ENCODE measurements at places on chromosomes 7 and 10.

- no peak overlapping the region for H3K4me3 ChIP-seq
- H3K36me3 ChIP-seq: no peaks in the 10 kb centered on the region
- H3K4me1 ChIP-seq: peaks cover 47% of the 10 kb centered on the region
- no peaks in the 10 kb centered on the region for H3K27me3 ChIP-seq
- H3K27ac ChIP-seq: peak overlapping the region; percentile 94
These were observed 9.3 kb downstream of the OSBPL3 start for GRCh38 chr7:24970676-24971075.

- no peaks in the 10 kb centered on the region for H3K36me3 ChIP-seq
- H3K4me3 ChIP-seq: no peak overlapping the region
- no peak for DNase-seq
- no peaks in the 10 kb centered on the region for H3K4me1 ChIP-seq
- H3K27me3 ChIP-seq: peaks cover 15% of the 10 kb centered on the region
- H3K27ac ChIP-seq: no peak overlapping the region
These were observed 210.3 kb downstream of the DNAJB6 start for GRCh38 chr7:157547102-157547501.

GRCh38 chr10:1290071-1290471 is 233.9 kb downstream of the WDR37 start:
- H3K27me3 ChIP-seq: no peaks in the 10 kb centered on the region
- DNase-seq: no peak
- H3K4me1 ChIP-seq: peaks cover 34% of the 10 kb centered on the region
- H3K4me3 ChIP-seq: no peak overlapping the region
- no peak overlapping the region for H3K27ac ChIP-seq
- no peaks in the 10 kb centered on the region for H3K36me3 ChIP-seq

DNA sequence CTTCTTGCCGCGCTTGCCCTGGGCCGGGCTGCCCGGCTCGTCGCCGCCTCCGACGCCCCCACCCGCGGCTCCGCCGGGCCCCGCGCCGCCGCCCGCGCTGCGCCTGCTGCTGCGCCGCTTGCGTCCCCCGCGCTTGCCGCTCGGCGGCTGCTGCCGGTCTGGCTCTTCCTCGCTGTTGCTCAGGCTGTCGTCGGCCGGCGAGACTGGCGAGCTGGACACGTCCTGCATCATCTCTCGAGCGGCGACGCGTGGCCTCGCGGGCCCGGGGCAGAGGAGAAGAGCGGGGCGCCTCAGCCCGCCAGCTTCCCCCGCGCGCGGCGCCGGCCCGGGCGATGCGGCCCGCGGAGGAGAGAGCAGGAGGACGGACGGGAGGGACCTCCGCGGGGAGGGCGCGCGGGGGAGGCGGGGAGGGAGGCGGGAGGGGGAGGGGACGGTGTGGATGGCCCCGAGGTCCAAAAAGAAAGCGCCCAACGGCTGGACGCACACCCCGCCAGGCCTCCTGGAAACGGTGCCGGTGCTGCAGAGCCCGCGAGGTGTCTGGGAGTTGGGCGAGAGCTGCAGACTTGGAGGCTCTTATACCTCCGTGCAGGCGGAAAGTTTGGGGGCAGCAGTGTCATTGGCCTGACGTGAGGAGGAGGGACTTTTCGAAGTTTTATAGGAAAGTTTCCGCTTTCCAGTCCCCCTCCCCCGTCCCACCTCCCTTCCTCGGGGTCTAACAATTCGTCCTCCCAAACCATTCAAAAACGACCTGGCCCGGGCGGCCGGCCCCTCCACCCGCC is at the start of gene TWIST1:
TWIST1 (minus strand) TSS at position 546 of the 779 bp plus-strand sequence; CDS start at position 231, 315 bp downstream.
- peaks cover 47% of the 10 kb centered on the region for H3K4me1 ChIP-seq
- DNase-seq: peak; percentile 83
- H3K36me3 ChIP-seq: peaks cover 5% of the 10 kb centered on the region
- H3K4me3 ChIP-seq: peak within 1 kb of the TSS; percentile 92
- peaks cover 68% of the 10 kb centered on the region for H3K27me3 ChIP-seq

GRCh38 chr10:74314166-74314565 is 163.1 kb downstream of the ADK start:
- H3K27ac ChIP-seq: no peak overlapping the region
- no peaks in the 10 kb centered on the region for H3K27me3 ChIP-seq
- H3K4me3 ChIP-seq: no peak overlapping the region
- H3K4me1 ChIP-seq: peaks cover 15% of the 10 kb centered on the region
- peaks cover 5% of the 10 kb centered on the region for H3K36me3 ChIP-seq

- no peaks in the 10 kb centered on the region for H3K27me3 ChIP-seq
- H3K27ac ChIP-seq: peak overlapping the region; percentile 80
- peak overlapping the region; percentile 42 for H3K4me3 ChIP-seq
- peaks cover 14% of the 10 kb centered on the region for H3K36me3 ChIP-seq
- no peak for DNase-seq
These were observed 2.6 kb downstream of the MKLN1 start for GRCh38 chr7:131330299-131330698.

- no peaks in the 10 kb centered on the region for H3K36me3 ChIP-seq
These were observed 268.9 kb downstream of the SLC25A13 start for GRCh38 chr7:96052860-96053470.

DNA sequence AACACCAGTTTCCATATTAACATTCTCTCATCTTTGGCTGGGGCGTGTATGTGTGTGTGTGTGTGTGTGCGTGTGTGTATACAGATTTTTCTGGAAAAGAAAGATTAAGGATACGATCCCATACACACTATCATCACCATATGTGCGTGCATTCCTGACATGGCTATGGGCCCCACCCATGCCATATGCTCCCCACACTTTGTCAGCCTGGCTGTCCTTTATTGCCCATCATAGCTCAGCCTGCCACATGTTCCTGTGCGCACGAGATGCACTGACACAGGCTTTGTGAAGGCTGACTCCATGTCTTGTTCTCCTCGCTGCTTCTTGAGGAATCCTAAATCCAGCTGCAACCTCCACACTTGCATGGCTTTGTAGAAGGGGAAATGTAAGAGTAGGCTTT is 984.1 kb downstream of the LRMDA start:
- peaks cover 2% of the 10 kb centered on the region for H3K36me3 ChIP-seq
- peaks cover 15% of the 10 kb centered on the region for H3K27me3 ChIP-seq
- DNase-seq: no peak

DNA sequence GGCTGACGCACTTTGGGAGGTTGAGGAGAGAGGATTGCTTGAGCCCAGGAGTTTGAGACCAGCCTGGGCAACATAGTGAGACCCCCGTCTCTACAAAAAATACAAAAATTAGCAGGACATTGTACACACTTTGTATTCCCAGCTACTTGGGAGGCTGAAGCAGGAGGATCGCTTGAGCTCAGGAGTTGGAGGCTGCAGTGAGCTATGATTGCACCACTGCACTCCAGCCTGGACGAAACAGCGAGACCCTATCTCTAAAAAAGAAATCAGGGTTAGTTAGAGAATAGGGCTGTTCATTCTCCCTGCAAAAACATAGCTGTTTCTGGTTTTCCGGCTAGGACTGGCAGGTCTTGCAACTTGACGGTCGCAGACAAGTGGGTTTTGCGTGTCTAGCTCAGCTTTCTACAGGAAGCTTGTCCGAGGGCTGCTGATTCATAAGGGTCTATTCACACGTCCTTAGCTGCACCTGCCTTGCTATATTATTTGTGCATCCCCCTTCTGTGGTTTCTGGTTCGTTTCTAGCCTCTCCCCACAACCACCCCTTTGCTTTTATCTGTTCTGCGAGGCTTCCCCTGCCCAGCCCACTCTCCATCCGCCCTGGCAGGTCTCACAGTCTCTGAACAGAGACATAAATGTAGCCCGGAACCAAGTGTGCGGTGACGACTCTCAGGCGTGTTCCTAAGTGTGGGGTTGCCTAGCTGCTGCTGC is 10.7 kb downstream of the AMZ1 start:
- no peak for DNase-seq
- no peaks in the 10 kb centered on the region for H3K36me3 ChIP-seq
- peaks cover 23% of the 10 kb centered on the region for H3K27me3 ChIP-seq
- no peaks in the 10 kb centered on the region for H3K4me1 ChIP-seq

DNA sequence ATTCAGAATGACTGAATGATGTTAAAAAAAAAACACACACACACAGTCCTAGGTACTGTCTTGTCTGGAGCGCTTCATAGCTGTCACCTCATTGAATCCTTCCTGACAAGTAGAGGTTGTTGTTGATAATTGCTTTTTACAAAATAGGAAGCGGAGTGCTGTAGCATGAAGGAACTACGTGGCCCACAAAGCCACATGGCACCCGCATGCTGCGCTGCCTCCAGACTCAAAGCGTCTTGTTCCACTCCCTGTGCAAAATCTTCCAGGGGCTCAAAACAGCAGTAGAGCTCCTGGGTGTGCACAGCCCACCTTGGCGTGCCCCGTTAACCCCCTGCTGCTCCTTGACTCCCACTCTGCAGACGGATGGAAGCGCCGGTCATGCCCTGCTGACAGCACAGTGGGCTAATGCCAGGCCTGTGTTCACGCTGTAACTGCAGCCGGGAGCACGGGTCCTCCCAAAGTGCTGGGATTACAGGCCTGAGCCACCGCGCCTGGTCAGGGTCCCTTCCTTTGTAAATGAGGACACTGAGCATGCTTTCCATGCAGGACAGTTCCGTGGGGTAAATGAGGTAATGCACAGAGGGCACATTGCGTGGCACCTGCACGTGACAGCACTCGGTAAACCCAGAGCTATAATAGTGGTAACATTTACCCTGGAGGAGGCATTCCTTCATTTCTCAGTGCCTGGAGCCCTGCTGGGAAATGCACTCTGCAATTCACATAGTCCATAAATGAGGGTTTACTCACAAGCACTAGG is 91.1 kb upstream of the GNA12 start:
- no peak overlapping the region for H3K4me3 ChIP-seq
- no peaks in the 10 kb centered on the region for H3K36me3 ChIP-seq
- H3K27ac ChIP-seq: no peak overlapping the region
- H3K4me1 ChIP-seq: no peaks in the 10 kb centered on the region
- no peak for DNase-seq

GRCh38 chr10:32131388-32131787 is 75.2 kb upstream of the KIF5B start:
- no peaks in the 10 kb centered on the region for H3K27me3 ChIP-seq
- H3K4me3 ChIP-seq: no peak overlapping the region
- no peak overlapping the region for H3K27ac ChIP-seq

DNA sequence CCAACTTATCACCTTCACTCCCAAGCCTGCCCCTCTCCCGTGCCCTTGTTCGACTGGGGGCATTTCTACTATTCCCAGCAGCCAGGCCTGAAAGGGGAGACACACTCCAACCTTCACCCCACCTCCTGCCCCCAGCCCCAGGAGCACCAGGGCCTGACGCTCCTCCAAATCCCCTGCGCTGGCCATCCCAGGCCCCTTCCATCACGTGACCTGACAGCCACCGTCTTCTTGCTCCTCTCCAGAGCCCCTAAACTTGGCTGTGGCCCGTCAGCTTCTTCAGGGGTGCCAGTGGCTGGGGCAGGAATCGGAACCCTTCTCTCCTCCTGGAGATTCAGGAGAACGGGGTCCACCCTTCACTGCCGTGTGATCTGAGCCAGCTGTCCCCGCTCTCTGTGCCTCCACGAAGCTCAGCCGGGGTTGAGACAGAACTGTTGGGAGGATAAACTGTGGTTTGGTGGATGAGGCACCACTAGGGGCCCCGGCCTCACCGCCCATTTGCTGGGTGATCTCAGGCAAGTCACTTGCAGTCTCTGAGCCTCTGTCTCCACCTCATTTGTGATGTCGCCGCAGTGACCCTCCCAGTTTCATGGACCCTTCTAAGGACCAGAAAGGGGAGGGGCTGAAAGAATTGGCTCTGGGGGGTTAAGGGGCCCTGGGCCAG is 91.0 kb downstream of the MYL10 start:
- H3K27ac ChIP-seq: no peak overlapping the region
- H3K4me3 ChIP-seq: no peak overlapping the region
- no peaks in the 10 kb centered on the region for H3K27me3 ChIP-seq
- H3K36me3 ChIP-seq: peaks cover 5% of the 10 kb centered on the region
- DNase-seq: no peak

- no peak overlapping the region for H3K27ac ChIP-seq
- no peak for DNase-seq
- H3K36me3 ChIP-seq: no peaks in the 10 kb centered on the region
- no peak overlapping the region for H3K4me3 ChIP-seq
These were observed 168.0 kb upstream of the PHYHIPL start for GRCh38 chr10:59008452-59008851.

DNA sequence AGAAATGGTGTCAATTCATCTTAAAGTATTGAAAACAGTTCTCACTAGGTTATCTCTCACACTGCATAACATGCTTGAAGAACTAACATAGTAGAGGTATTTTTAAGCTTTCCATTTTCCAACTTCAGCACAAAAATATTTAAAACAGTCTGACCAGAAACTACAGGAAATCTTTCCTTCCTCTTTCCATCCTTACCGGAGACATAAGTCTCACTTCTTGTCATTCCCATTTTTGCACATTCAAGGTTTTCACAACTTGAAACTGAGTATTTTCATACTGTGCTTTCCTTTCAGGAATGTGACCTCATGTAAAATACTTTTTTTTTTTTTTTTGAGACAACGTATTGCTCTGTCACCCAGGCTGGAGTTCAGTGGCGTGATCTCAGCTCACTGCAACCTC is 45.2 kb downstream of the ARHGAP12 start:
- H3K27ac ChIP-seq: peak overlapping the region; percentile 47
- H3K4me1 ChIP-seq: peaks cover 11% of the 10 kb centered on the region
- no peak for DNase-seq
- peaks cover 5% of the 10 kb centered on the region for H3K36me3 ChIP-seq
- H3K4me3 ChIP-seq: no peak overlapping the region

- no peak overlapping the region for H3K4me3 ChIP-seq
- DNase-seq: no peak
- H3K4me1 ChIP-seq: no peaks in the 10 kb centered on the region
- no peak overlapping the region for H3K27ac ChIP-seq
- H3K36me3 ChIP-seq: no peaks in the 10 kb centered on the region
These were observed 336.4 kb upstream of the TMEM229A start for GRCh38 chr7:124369310-124369709.

GRCh38 chr10:118167056-118167700 is 120.4 kb upstream of the RAB11FIP2 start:
- H3K27ac ChIP-seq: no peak overlapping the region
- no peaks in the 10 kb centered on the region for H3K4me1 ChIP-seq
- no peaks in the 10 kb centered on the region for H3K36me3 ChIP-seq
- no peak for DNase-seq
- H3K27me3 ChIP-seq: peaks cover 41% of the 10 kb centered on the region
